ENCODE measurements at places on chromosomes 11 and 22.

DNA sequence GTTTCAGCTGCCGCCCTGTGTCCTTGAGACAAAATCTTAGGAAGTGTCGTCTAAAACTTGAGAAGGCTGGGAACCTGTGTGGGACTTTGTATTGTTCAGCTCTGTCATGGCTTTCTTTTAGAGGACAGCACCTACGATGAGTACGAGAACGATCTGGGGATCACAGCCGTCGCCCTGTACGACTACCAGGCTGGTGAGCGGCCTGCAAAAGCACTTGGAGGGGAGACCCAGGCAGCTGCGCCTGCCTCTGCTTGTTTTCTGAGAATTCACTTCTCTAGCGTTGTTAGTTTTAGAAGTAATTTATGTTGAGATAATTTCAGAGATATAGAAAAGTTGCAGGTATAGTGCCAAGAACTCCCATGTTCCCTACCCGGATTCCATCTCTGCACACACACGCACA is 35.2 kb downstream of the CTTN start:
- no peak for DNase-seq

DNA sequence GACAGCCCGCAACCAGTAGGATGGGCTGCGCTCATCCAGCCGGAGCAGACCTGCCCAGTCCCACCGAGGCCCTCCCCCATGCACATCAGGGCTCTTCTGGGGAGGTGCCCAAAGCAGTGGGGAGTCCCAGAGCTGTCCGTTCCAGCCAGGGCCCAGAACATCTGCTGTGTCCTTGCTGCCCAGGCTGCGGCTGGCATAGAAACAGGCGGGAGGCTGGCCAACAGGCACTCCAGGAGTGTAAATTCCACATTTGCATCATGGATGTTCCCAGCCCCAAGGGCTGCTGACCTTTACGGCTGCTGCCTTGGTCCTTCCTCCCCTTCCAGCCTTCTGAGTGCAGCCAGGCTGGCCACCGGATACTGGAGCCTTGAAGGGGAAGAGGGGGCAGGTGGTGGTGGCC is 30.0 kb upstream of the SYT7 start:
- DNase-seq = no peak

DNA sequence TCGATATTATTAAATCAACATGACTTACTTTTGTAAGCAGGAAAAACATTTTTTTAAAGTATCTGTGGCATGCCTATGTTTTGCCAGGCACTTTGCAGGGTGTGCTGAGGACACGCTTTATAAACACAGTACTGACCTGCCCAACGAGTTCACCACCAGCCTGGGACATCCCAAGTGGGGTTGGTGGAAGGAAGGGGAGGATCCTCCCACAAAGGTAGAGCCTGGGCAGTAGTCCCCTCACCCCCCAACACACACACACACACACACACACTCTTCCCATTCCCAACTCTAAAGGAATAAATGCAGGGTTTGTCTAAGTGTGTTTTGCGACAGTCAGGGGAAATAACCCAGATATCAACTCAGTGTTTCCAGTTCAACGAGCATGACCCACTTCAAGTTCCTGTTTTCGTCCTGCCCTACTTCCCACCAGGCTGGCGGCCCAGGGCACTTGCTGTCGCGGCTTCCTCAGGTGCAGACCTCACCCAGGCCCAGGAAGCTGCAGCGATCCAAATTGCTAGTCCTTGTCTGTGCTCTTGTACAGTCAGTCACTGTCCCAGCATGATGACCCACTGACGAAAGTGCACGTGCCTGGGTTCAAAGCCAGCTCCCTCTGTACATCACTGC is 3.1 kb downstream of the CERK start:
- DNase-seq = no peak

GRCh38 chr11:11137339-11137738 is 215.7 kb downstream of the CSNK2A3 start:
- DNase-seq = no peak

DNA sequence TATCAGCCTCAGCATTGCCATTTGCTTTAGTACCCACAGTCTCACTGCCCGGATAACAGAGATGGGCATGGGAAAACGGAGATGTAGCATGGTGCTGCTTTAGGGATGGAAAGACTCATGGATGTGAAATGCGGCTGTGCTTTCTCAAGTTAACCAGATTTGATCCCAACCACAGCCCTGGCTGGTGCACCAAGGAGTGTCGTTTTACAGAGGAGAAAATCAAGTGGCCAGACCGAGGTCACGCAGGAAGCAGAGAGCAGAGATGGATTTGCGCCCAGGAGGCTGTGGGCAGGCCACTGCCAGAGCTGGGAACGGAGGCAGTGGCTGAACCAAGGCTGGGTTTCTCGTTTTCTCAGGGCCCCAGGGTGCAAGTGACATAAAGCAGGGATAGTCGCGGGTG is 9.0 kb downstream of the MB start:
- DNase-seq = no peak

GRCh38 chr22:37282385-37282677 is at the start of gene CYTH4:
Gene CYTH4, plus strand, starts transcription at chr22:37282508. Its CDS starts 62 bp downstream, at chr22:37282570.
- no peak for DNase-seq

DNA sequence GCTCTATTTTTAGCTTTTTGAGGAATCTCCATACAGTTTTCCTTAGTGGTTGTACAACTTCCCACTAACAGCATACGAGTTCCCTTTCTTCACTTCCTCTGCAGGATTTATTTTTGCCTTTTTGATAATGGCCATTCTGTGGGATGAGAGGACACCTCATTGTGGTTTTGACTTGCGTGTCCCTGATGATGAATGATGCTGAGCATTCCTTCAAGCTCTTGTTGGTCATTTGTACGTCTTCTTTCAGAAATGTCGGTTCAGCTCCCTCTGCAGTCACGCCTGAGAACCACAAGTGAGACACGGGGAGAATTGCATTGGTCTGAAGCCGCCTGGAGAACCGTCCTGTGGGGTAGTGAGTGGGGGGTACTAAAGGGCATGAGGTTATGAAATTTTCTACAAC is 2.0 kb upstream of the KRTAP5-10 start:
- peak; percentile 11 for DNase-seq

DNA sequence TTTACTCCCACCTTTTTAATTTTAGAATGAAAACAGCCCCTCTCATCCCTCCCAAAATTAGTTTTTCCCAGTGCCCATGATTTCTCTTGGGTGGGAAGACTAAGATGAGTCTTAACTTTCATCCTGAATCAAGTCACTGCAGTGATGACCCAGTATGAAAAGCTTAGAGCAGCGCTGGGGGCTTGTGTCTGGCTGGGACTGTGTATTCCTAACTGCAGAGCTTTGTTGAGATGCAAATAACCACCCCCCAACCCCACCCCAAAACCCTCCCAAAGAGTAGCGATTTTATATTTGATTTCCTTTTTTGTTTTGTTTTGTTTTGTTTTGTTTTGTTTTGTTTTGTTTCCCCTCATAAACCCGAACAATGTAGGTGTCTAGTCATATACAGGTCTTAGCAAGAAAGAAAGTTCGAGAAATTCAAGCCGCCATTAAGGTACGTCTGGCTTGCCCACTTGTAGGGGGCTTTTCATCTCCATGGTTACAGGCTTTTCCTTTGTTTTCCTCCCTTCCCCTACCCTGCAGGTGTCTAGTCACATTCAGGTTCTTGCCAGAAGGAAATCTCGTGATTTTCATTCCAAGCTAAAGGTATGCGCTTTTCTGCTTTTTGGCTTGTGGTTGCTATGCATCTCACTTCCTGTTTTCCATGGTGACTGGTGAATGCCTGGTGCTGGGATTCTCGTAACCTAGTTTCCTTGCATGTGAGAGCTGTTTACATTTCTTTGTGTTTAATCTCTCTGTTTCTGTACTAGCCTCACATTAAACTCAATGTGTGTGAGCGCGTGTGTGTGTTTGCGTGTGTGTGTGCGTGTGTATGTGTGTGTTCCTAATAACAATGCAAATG is 144.6 kb upstream of the RASSF10 start:
- DNase-seq = peak; percentile 70

DNA sequence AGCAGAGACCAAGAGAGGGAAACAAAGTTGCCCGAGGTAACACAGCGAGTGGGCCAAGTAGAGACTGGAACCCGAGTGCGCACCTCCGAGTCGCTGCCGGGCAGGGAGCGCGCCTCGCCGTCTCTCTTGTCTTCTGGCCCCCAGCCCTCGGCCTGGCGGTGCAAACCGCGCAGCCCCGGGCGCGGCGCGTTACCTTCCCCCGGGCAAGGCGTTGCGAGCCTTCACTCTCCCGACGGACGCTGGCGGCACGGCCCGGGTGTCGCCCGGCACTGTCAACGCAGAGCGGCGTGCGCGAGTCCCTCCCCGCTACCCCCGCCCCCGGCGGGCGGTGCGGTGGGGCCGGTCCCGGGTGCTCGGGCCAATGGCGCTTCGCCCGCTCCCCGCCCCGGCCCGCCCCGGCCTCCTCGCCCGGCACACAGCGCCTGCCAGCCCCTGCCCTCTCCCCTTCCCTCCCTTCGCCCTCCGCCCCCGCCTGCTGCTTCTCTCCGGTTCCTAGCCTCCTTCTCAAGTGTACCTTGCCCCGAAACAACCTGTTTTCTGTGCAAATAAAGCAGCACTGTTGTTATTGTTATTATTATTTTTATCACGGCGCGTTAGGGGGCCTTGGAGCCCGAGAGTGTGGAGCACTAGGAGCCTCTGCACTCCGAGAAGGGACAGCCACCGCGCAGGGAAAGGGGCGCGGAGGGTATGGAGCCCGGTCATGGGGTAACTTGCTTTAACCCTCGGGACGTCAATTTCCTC is at the start of gene SYTL2:
Gene SYTL2 (minus strand): TSS at position 271 of the 741 bp plus-strand sequence. CDS start 53,416 bp downstream, outside the sequence.
- no peak for DNase-seq

- no peak for DNase-seq
Measured at GRCh38 chr11:72091292-72091691, 10.6 kb downstream of the LRRC51 start.

DNA sequence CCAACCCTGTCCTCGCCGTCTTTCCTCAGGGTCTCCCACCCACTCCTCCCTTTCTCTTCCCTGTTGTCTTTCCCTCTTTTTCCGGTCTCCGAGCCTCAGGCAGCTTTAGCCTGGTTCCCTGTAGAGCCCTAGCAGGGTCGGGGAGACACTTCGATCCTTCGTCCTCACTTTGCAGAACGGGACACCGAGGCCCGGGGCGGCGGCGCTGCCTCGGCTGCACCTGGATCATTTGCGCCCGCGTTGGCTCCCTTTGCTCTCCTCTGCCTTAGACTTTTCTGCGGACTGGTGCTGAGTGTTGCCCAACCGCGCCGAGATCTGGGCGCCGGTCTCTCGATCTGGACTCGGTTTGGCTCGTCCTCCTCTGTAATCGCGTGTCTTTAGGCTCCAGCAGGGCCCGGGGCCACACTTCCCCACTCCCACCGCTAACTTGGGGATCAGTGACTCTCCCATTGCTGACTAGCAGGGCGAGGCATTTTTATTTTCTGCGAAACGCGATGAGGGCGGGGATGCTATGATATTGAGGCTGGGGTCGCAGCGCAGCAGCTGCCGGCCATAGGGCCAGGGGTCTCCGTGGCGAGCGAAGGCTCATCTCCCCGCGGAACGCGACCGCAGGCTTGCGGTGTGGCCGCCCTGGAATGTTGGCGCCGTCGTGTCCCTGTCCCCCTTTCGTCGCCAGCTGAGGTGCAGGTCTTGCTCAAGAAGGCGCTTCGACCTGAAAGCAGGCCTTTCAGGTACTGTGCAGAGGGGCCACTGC is 1.6 kb upstream of the E2F8 start:
- no peak for DNase-seq

- DNase-seq = no peak
Measured at GRCh38 chr11:43919852-43920597, 22.4 kb upstream of the C11orf96 start.

DNA sequence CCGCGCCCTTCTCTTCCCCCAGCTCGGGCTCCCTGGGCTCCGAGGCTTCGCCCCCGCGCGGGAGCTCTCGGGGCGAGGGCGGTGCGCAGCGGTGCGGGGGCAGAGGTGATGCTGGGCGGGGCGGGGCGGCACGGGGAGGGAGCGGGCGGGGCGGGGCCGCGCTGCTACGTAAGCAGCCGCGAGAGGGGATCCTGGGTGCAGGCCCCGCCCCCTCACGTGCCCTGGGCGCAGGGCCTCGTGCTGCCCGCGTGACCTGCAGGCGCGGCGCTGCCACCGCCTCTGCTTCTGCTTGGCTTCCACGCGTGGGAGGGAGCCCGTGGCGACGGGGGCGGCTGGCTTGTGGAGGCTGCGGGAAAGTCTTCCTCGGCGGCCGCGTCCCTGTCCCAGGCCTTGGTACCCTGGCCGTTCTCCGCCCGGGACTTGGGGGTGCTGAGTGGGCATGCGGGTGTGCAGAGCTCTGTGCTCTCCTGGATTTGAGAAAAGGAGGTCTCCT is 132.6 kb upstream of the HSD17B12 start:
- no peak for DNase-seq

DNA sequence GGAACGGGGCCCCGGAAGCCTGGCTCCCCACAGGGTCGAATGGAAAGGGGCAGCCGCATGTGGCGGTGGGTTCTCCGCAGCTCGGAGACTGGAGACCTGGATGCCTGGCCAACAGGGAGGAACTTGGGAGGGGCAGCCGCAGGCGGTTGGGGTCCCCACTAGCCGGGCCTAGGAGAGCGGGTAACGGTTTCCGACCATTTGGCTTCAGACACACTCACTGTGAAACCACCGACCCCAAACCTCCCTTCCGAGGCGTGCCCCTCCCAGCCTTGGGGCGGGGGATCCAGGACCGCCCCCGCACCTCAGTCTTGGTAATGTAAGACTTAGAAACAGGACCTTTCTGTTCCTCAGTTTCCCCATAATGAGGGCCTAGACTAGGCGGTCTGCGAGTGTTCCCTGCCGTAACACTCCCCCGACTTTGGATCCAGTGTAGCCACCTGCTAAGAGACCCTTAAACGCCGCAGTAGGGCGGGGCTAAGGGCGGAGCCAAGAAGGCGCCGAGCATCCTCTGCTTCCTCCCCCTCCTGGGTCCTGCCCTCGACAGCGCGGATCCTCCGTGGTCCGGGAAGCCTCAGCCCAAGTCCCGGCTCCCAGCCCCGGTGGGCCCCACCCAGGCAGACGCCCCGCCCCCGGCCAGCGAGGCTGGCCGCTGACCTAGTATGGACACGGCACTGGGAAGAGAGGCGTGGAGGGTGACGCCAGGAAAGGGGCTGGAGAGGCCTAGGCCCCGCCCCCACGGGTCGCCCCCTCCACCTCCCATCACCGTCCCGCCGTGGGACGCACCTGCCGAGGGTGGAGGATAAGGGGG is 1.8 kb upstream of the RASGRP2 start:
- DNase-seq = peak; percentile 20

GRCh38 chr22:30178181-30179126 is 68.1 kb downstream of the LIF start:
- DNase-seq = no peak

- DNase-seq = no peak
Measured at GRCh38 chr11:68925611-68926010, 21.9 kb downstream of the IGHMBP2 start.

DNA sequence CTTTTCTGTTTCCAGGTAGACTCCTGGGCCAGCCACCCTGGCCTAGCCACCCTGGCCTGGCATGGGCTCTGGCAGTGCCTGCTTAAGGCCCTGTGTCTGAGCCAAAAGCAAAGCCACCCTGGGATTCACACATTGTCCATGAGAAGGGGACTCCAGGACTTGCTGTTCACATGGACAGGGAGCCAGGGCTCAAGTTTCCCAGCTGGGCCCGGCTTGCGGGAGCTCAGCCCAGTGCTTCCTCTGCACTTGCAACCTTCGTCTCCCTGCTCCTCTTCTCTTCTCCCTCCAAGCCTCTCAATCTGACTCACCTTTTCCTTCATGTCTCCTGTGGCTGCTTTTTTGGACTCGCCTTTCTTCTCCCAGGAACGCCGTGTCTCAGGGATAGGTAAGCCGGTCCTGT is 130.3 kb downstream of the MICAL2 start:
- no peak for DNase-seq
